Lung (tissue), 17 donors: ENCODE measurements at places on chromosomes 2 and 18.
A peak's percentile ranks its signal among the peaks of the same experiment; 100 is the strongest.

GRCh38 chr2:15354596-15355366 is 206.4 kb downstream of the NBAS start:
- no peak for DNase-seq

DNA sequence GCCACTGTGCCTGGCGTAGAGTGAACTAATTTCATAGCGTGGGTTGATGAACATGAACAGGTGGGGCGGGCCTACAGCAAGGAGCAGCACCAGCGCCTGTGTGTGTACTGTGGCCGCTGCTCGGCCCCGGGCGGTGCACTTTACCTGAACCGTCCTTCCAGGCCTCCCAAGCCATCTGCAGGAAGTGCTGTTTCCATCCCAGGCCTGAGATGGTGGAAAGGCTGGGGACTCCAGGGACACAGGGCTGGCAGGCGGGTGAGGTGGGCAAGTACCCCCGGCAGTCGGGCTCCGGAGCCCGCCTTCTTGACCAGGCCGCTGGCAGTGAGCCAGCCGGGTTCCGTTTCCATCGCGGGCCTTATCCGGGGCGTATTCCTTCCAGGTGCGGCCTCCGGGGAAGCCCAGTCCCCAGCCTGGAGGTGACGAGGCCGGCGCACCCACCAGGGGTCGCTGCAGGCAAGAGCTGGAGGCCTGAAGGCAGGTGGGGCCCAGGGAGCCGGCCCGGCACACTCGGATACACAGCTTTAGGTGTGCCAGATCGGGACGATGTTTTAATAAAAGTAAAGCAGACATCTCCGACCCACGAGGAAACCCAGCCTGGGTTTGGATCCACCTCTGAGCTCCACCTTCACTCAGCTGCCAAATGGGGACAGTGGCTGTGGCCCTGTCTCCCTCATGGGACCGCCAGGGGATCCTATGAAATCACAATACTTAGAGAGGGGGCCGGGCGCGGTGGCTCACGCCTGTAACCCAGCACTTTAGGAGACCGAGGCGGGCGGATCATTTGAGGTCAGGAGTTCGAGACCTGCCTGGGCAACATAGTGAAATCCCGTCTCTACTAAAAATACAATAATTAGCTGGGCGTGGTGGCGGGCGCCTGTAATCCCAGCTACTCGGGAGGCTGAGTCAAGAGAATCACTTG is 22.7 kb upstream of the PDIA6 start:
- peak; percentile 43 for DNase-seq

- no peak for DNase-seq
Observed at GRCh38 chr18:58721566-58722239, 50.4 kb downstream of the MALT1 start.

- no peak for DNase-seq
Observed at GRCh38 chr2:171334946-171335345, 98.8 kb downstream of the METTL8 start.
